Activated CD4-positive, alpha-beta T cell treated with anti-CD3 and anti-CD28 coated beads, Interleukin-2, Interleukin-6, amounts not matched to agents 100 ng/mL and 50 ng/mL, durations not matched to agents 16 hours and 8 hours (primary cell): ENCODE measurements at places on chromosomes 12 and 14.

- DNase-seq = no peak
Measured at GRCh38 chr14:69540654-69541335, 33.9 kb downstream of the CCDC177 start.

GRCh38 chr14:50603565-50603964 is 43.6 kb downstream of the ATL1 start:
- no peak for DNase-seq

DNA sequence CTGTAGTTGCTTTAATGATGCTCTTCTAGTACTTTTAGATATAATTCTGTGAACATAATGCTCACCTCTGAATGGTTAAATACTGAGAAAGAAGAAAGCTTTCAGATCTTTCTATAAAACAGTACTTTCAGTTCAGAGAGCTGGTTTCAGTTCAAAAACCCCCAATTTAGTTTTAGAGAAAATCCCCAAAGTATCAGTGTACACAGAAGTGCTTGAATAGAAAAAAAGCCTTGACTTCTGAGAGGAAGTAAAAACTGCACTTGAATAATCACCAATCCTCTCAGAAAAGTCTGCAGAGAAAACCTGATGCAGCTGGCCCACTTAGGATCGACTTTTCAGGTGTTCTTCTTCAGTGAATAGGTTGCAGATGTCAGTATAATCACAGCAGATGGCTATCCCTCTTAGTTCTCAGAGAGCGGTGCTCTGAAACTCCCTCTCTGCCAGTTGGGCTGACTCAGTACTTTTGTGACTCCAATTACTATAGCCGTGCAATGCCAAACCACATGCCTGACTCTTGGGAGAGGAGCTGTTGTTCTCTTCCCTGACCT is 616.3 kb downstream of the LRFN5 start:
- no peak for DNase-seq

DNA sequence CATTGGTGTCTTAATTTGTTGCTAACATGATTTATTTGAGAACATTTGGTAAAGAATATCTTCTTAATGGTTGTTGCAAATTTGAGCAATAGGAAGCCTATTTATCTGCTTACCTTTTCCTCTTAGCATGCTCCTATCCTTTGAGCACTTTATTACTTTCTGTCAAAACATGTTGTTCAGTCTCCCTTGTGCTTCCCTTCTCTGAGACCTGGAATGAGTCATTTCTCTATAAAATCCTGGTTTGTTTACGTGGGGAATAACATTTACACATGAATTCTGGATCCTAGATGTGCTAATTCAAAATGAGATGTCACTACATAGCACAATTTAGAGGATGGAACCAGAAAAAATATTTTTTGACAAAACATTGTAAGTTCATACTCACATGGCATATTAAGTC is 844.0 kb upstream of the LRFN5 start:
- no peak for DNase-seq

DNA sequence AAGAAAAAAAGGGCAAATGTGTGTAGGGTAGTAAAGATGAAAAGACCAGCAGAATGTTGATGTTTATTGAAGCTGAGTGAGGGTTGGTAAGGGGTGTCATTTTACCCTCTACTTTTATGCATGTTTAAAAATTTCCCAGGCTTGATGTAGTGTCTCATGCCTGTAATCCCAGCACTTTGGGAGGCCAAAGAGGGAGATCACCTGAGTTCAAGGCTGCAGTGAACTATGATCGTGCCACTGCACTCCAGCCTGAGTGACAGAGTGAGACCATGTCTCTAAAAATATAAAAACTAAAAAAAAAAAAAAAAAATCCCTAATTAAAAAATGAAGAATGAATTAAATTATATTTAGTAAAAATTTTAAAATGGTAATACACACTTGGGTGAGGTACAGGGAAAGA is 8.5 kb downstream of the SEL1L start:
- DNase-seq = no peak
